Stimulated activated CD4-positive, alpha-beta T cell treated with anti-CD3 and anti-CD28 coated beads, TNF-alpha, amount 100 ng/mL, for 4 hours (primary cell): ENCODE measurements at places on chromosomes 12 and 14.

DNA sequence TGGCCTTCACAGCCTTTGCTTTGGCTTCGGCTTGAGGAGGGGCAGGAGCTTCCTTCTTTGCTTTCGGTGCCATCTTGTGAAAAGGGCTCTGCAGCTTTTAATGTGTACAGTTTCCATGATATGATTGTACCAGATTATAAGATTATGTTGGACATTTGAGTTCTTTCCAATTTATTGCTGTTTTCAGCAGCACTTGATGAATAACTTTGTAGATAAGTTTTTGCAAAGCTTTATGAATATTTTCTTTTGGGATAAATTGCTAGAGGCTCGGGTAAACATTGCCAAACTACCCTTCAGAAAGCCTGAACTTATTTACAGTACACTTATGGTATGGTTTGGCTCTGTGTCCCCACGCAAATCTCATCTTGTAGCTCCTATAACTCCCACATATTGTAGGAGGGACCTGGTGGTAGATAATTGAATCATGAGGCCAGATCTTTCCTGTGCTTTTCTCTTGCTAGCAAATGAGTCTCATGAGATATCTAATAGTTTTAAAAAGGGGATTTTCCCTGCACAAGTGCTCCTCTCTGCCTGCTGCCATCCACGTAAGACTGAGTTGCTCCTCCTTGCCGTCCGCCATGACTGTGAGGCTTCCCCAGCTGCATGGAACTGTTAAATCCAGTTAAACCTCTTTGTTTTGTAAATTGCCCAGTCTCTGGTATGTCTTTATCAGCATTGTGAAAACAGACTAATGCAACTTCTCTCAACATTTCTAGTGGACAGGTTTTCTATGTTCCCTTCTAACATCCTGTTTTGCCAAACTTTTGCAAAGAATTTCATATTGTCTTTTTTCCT lies 70.4 kb downstream of the RCOR1 start:
- no peak for DNase-seq

- DNase-seq, result no peak
Measured at GRCh38 chr12:4289231-4289878, 15.8 kb downstream of the CCND2 start.

DNA sequence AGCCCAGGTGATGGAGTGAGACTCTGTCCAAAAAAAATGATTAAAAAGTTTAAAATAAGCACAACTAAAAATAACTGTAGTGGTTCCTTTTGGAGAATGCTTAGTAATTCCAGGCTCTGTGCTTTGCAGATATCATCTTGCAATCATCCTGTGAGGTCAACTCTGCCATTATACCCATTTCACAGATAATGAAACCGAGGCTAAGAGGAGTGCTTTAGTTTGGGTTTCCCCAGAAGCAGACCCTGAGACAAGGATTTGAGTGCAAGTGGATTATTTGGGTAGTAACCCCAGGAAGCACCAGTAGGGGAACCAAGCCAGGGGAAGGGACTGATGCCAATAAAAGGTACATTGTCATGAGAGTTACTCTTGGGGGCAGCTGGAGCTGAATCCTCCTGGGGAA lies 44.7 kb downstream of the RIN3 start:
- no peak for DNase-seq

GRCh38 chr12:130017591-130018449 lies 114.0 kb upstream of the TMEM132D start:
- no peak for DNase-seq

- no peak for DNase-seq
Measured at GRCh38 chr12:109944561-109945359, 44.7 kb downstream of the TCHP start.
